ENCODE measurements at places on chromosomes 13 and 19. TPM values are rescaled to one million over a fixed set of nuclear protein-coding genes. Genes with fewer than 3 reads are reported as not detected.

Gene TNFSF13B
- total RNA-seq, result 1.1 TPM

Gene NALCN
- 0.46 TPM for total RNA-seq

Gene MTIF3
- total RNA-seq, result 72.4 TPM

Gene TLE6
- total RNA-seq, result 0.68 TPM

Gene PCSK4
- total RNA-seq, result 0.57 TPM

DNA sequence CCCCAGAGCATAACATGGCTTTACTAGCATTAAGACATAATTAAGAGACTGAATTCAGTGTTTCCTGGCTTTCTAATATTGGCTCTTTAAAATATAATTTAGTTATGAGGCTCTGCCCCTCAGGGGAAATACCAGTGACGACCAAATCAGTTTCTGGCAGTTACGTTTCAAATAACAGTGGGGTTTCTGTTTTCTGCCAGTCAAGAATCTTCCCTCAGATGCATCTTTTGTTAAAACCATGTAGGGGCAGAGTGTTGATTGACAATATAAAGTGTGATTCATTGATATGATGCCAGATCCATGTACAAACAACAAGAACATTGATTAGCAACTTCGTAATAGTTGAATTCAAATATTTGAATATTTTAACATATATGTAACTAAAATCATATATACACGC is 1169.7 kb downstream of the DIAPH3 start:
- H3K36me3 ChIP-seq, result no peaks in the 10 kb centered on the region
- no peaks in the 10 kb centered on the region for H3K4me1 ChIP-seq
- DNase-seq, result no peak
- H3K27ac ChIP-seq, result no peak overlapping the region
- H3K27me3 ChIP-seq, result no peaks in the 10 kb centered on the region
- H3K4me3 ChIP-seq, result no peak overlapping the region

GRCh38 chr13:66534561-66534960 is 695.6 kb downstream of the PCDH9 start:
- H3K4me3 ChIP-seq, result no peak overlapping the region
- DNase-seq, result no peak
- H3K27me3 ChIP-seq, result no peaks in the 10 kb centered on the region
- H3K36me3 ChIP-seq, result no peaks in the 10 kb centered on the region

GRCh38 chr19:18610556-18611326 is 1.9 kb upstream of the TMEM59L start:
- peaks cover 47% of the 10 kb centered on the region for H3K27me3 ChIP-seq
- H3K4me3 ChIP-seq, result no peak overlapping the region
- H3K27ac ChIP-seq, result no peak overlapping the region

DNA sequence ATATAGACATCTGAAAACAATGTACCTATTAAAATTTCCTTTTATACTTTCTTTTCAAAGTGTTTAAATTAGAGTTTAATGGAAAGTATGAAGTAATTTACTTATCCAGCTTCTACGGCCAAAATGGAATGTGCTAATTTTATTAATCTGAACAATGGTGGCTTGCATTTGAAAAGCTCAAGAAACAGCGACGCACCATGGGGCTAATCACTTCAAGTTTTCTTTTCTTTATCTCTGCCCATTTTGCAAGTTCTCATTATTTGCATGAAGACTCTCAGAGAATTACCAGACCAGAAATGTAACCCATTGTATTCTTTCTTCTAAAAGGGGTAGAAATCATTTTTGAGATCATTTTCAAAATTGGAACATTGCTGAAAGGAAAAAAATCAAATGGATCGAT is 204.0 kb upstream of the STARD13 start:
- DNase-seq, result no peak
- H3K27me3 ChIP-seq, result no peaks in the 10 kb centered on the region
- H3K27ac ChIP-seq, result no peak overlapping the region
- H3K4me1 ChIP-seq, result no peaks in the 10 kb centered on the region
- H3K36me3 ChIP-seq, result no peaks in the 10 kb centered on the region

DNA sequence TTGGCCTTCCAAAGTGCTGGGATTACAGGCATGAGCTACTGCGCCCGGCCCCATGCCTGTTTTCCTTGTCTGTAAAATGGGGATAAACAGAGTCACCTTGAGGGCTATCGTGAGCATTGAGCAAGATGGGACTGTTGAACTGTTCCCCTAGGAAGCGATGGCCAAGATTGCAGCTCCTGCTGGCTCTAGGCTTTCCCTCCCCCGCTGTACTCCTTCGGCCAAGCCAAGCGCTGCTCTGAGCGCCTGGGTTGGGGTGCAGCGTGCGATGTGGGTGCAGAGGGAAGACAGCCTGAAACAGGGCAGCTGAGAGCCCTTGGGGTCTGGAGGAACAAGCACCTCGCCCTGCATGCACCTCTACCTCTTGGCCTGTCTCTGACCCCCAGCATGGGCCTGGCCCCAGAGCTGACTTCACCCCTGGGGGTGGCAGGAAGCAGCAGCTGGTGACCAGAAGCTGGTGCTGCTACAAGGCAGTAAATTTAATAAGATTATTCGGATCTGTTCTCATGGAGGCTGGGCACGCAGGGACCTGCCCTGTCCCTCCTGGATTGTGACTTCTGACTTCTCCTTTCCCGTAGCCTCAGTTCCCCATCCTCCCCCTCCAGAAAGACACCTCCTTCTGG is 5.3 kb downstream of the GNG8 start:
- DNase-seq, result no peak
- no peaks in the 10 kb centered on the region for H3K36me3 ChIP-seq
- H3K27me3 ChIP-seq, result peaks cover 21% of the 10 kb centered on the region
- no peak overlapping the region for H3K4me3 ChIP-seq
- H3K4me1 ChIP-seq, result peaks cover 9% of the 10 kb centered on the region

- no peaks in the 10 kb centered on the region for H3K27me3 ChIP-seq
- no peaks in the 10 kb centered on the region for H3K36me3 ChIP-seq
- no peak overlapping the region for H3K27ac ChIP-seq
- no peak overlapping the region for H3K4me3 ChIP-seq
- H3K4me1 ChIP-seq, result no peaks in the 10 kb centered on the region
Observed at GRCh38 chr13:46281779-46282178, 70.1 kb downstream of the LRRC63 start.

GRCh38 chr13:24679686-24680085 is 522 bp upstream of the ATP12A start:
- H3K36me3 ChIP-seq, result no peaks in the 10 kb centered on the region
- H3K27ac ChIP-seq, result no peak overlapping the region
- H3K27me3 ChIP-seq, result peaks cover 48% of the 10 kb centered on the region
- DNase-seq, result no peak
- H3K4me1 ChIP-seq, result no peaks in the 10 kb centered on the region

GRCh38 chr19:20038358-20039202 is 725 bp downstream of the ZNF682 start:
- H3K36me3 ChIP-seq, result no peaks in the 10 kb centered on the region
- peak overlapping the region; percentile 54 for H3K27ac ChIP-seq
- no peak for DNase-seq
- no peaks in the 10 kb centered on the region for H3K27me3 ChIP-seq
- peak overlapping the region; percentile 78 for H3K4me3 ChIP-seq

DNA sequence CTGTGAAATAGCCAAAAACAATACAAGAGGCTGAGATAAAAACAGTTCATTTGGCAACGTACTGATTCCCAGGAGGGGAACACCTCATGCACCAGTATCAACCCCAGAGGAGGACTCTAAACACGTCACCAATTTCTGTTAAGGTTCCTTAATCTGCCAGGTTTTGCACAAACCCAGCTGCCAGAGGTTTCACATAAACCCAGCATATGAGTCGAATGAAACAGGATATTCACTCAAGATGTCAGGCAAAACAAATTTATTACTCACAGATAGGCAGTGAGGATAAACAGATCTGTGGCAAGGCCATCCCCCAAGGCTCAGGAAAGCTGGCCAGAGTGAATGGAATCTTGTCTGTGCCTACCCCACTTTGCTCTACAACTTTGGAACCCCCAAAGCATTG is 210.9 kb downstream of the GPC5 start:
- H3K4me1 ChIP-seq, result no peaks in the 10 kb centered on the region
- no peak overlapping the region for H3K27ac ChIP-seq
- DNase-seq, result no peak
- H3K27me3 ChIP-seq, result no peaks in the 10 kb centered on the region
- H3K36me3 ChIP-seq, result no peaks in the 10 kb centered on the region

- no peaks in the 10 kb centered on the region for H3K27me3 ChIP-seq
- no peak for DNase-seq
- H3K27ac ChIP-seq, result no peak overlapping the region
Observed at GRCh38 chr19:12198136-12198535, 35.2 kb downstream of the ZNF136 start.

DNA sequence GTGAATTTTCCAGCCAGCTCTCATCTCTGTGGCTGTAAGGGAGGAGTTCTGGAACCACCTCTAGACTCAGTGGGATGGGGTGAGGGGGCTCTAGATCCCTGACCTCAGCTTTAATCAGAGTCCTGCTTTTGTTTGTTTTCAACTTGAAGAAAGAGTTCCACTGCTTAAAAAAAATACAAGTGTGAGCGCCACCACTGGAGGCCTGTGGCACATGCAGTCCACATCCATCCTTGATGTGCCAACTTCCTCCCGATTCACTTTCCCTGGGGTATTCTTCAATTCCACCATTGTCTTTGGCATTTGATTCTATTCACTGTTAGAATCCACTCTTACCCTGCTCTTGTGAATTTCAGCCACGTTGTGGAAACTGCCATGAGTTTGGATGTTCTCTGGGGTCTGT is 62.4 kb upstream of the GJB6 start:
- H3K27me3 ChIP-seq, result no peaks in the 10 kb centered on the region
- H3K36me3 ChIP-seq, result no peaks in the 10 kb centered on the region
- no peak overlapping the region for H3K4me3 ChIP-seq
- no peak for DNase-seq
- H3K27ac ChIP-seq, result no peak overlapping the region
- H3K4me1 ChIP-seq, result no peaks in the 10 kb centered on the region

DNA sequence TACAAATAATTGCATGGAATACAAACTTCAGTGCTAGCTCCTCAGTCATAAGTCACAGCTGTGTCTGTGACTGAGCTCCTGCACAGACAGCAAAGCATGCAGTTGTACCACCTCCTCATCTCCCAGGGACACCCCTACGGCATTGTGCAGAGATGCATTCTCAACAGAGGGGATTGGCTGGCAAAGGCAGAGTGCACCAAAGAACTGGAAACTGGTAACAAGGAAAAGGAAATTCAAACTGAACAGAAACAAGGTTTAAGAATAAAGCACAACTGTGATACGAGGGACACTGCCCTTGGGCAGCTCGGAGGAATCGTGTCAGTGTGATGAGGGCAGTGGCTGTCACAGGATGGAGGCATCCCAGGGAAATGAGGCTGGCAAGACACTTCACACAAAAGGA is 126.1 kb upstream of the SOX1 start:
- no peak overlapping the region for H3K4me3 ChIP-seq
- no peaks in the 10 kb centered on the region for H3K36me3 ChIP-seq
- no peak for DNase-seq
- H3K4me1 ChIP-seq, result no peaks in the 10 kb centered on the region
- no peak overlapping the region for H3K27ac ChIP-seq

DNA sequence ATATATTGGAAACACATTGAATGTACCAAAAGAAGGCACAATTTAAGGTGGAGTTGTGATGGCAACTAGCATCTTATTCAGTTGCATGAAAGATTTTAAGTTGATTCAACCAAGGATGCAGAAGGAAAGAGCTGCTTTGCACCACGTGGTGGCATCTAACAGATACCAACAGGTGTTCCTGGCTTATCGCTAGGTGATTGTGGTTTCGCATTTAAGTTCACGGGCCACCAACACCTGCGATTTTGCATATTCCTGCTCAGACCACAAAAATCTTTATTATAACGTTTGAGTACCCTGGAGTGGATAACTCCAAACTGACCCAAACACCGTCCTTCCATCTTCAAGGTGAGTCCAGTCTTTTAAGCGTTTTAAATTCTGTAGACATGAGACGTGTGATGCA is 45.3 kb downstream of the RGCC start:
- no peaks in the 10 kb centered on the region for H3K4me1 ChIP-seq
- no peaks in the 10 kb centered on the region for H3K36me3 ChIP-seq
- no peak overlapping the region for H3K4me3 ChIP-seq
- no peak overlapping the region for H3K27ac ChIP-seq
- no peaks in the 10 kb centered on the region for H3K27me3 ChIP-seq
- no peak for DNase-seq

- peaks cover 7% of the 10 kb centered on the region for H3K4me1 ChIP-seq
- H3K4me3 ChIP-seq, result no peak overlapping the region
- no peak overlapping the region for H3K27ac ChIP-seq
- DNase-seq, result no peak
- no peaks in the 10 kb centered on the region for H3K27me3 ChIP-seq
Observed at GRCh38 chr19:2371656-2372055, 11.6 kb downstream of the TMPRSS9 start.

DNA sequence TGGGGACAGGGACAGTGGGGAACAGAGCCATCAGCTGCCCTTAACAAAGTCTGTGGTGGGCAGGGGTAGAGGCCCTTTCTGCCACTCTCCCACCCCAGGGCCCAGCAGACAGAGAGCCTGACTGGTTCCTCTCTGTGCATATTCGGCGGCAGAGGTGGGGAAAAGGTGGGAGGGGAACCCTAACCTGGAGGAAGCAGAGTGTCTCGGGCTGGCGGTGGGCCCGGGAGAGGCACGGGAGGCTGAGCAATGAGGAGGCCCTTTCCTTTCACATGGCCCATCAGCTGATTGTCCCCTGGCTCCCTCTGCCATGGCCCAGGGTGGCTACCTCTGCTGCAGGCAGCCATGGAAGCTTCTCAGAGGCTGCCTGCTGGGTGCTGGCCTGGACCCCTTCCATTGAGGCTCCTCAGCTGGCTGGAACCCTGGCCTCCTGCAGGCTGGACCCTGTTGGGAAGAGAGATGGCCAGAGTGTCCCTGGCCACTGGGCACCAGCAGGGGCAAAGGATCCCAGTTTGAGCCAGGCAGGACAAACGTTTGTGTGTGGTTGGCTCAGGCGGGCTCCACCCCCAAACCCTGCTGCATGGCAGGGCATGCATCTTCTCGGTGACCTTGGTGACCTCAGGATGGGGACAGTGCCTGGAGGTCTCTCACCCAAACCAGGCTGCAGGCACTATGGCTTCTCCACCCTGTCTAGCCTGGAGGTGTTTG is 202.8 kb upstream of the ZNF536 start:
- H3K27ac ChIP-seq, result no peak overlapping the region
- no peak overlapping the region for H3K4me3 ChIP-seq
- peaks cover 5% of the 10 kb centered on the region for H3K27me3 ChIP-seq
- H3K4me1 ChIP-seq, result no peaks in the 10 kb centered on the region
- H3K36me3 ChIP-seq, result no peaks in the 10 kb centered on the region

DNA sequence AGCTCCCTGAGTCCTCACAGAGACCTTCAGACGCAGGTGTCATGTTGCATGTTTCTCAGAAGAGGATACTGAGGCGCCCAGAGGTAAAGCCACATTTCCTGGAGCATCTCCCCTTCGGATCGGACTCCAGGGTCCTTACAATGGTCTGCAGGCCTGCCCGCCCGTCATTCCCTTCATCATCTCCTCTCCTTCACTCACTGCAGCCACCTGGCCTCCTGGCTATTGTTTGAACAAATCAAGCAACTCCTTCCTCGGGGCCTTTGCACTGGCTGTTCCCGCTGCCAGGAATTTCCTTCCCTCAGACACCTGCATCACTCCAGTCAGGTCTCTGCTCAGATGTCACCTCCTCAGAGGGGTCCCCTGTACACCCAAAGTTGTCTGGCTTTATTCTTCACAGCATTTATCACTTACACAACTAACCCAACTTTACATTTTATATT is 20.3 kb downstream of the CEACAM16 start:
- DNase-seq, result no peak
- no peak overlapping the region for H3K27ac ChIP-seq
- peaks cover 4% of the 10 kb centered on the region for H3K4me1 ChIP-seq
- no peak overlapping the region for H3K4me3 ChIP-seq
- no peaks in the 10 kb centered on the region for H3K36me3 ChIP-seq
- H3K27me3 ChIP-seq, result peaks cover 4% of the 10 kb centered on the region

- H3K4me1 ChIP-seq, result no peaks in the 10 kb centered on the region
- H3K27ac ChIP-seq, result no peak overlapping the region
- H3K4me3 ChIP-seq, result no peak overlapping the region
- H3K36me3 ChIP-seq, result no peaks in the 10 kb centered on the region
Observed at GRCh38 chr19:35561436-35561835, 2.0 kb downstream of the ATP4A start.
